ENCODE measurements at places on chromosomes 12 and 14. TPM values are rescaled to one million over a fixed set of nuclear protein-coding genes. Genes with fewer than 3 reads are reported as not detected.

Gene SLC38A4
- total RNA-seq, result 0.26 TPM

Gene SIRT4
- total RNA-seq, result 0.35 TPM

Gene FOXM1
- 3.3 TPM for total RNA-seq

Gene ADSS1
- total RNA-seq, result 6.3 TPM

Gene SMIM10L1
- 6.4 TPM for total RNA-seq

Gene UBE2N
- total RNA-seq, result 70.9 TPM

Gene DIO2
- 0.09 TPM for total RNA-seq

Gene NKX2-1
- not detected for total RNA-seq

Gene KRT6C
- total RNA-seq, result not detected

Gene CORO1C
- 69.4 TPM for total RNA-seq

Gene FAM222A
- total RNA-seq, result 2.1 TPM

Gene SLC2A14
- not detected for total RNA-seq

Gene PLCZ1
- total RNA-seq, result not detected

Gene TOMM20L
- not detected for total RNA-seq

Gene SMOC1
- total RNA-seq, result 2.4 TPM

Gene TAS2R9
- total RNA-seq, result not detected

Gene RARG
- total RNA-seq, result 57.0 TPM

Gene C12orf54
- not detected for total RNA-seq

Gene ASPG
- total RNA-seq, result not detected

Gene MIPOL1
- total RNA-seq, result 3.7 TPM

Gene LIMA1
- total RNA-seq, result 65.5 TPM

Gene TAS2R50
- total RNA-seq, result not detected

Gene ZNF891
- 0.23 TPM for total RNA-seq

Gene RPGRIP1
- total RNA-seq, result 0.12 TPM

Gene SERPINA10
- not detected for total RNA-seq

Gene EPYC
- not detected for total RNA-seq

Gene DEGS2
- total RNA-seq, result 0.09 TPM

Gene TAS2R8
- not detected for total RNA-seq

Gene FAM186B
- total RNA-seq, result not detected

Gene SIX4
- 9.1 TPM for total RNA-seq

Gene LTBP2
- total RNA-seq, result 39.0 TPM

Gene DGLUCY
- 20.9 TPM for total RNA-seq
